ENCODE measurements at places on chromosomes 5 and 9.

GRCh38 chr5:119366540-119366881 is 10.7 kb downstream of the TNFAIP8 start:
- no peak for DNase-seq

DNA sequence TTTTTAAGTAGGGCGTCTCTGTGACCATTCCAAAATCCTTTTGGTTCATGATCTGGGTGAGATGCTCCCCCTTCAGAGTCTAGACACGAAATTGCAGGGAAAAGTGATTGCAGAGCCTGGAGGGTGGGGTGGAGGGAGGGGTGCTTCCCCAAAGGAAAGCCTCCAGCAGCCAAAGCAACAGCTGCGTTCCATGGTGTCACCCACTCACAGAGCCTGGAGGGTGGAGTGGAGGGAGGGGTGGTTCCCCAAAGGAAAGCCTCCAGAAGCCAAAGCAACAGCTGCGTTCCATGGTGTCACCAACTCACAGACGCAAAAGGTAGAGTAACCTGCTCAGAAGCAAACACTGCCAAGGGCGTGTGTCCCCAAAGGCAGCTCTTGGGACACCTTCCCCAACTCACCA is 22.6 kb downstream of the SLC6A18 start:
- DNase-seq = no peak

- no peak for DNase-seq
These were observed 235.7 kb upstream of the HAPLN1 start for GRCh38 chr5:83956386-83956785.

DNA sequence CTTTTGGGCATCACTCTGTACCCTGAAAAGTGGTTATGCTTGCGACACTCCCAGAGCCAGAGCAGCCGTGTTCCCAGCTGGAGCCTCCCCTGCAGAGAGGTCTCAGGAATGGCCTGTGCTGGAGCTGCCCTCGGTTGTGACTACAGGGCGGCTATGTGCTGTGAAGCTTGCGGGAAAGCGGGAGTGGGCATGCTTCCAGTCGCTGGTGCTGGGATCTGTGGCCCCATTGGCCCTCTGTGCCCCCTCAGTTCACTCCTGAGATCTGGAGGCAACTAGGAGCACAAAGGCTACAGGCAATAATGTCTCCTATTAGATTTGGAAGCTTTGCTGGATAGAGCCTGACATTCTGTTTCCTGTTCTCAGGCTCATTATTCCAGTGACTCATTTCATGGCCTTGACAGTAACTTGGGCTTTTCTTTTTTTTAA is 56.9 kb downstream of the GPR107 start:
- DNase-seq = no peak

DNA sequence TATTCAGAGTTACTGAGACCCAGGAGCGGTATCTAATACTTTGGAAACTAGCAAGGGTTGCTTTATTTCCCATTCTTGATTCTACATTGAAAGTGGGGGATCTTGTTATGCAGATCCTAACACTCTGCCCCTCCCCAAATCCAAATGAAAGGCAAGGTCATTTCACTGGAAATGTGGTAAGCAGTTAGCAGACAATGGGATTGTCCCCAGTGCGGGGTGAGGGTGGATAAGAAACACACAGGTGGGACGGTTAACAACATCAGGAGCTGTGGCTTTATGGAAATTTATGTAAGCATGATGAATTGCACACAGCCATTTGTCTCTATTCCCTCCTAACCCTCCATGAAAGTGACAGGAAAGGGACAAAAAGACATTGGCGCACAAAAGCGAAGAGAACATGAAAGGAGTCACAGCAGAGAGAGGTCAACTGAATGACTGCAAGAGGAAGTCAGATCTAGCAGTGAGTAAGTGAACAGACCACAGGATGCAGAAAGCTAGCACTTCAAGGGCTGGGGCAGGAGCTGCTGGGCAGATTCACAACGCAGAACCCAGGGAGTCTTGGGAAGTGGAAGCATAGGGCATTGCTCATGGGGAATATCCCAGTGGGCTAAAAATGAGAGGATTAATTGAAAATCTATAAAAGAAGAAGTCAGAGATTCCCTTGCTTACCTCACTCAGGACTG is 184.4 kb downstream of the HSD17B3 start:
- no peak for DNase-seq

GRCh38 chr9:135473972-135474543 is 5.5 kb upstream of the PPP1R26 start:
- DNase-seq = no peak
